Stimulated activated CD8-positive, alpha-beta memory T cell treated with anti-CD3 and anti-CD28 coated beads, Interleukin-7, amount 100 ng/mL, for 1 hour (primary cell): ENCODE measurements at places on chromosomes 2 and 18.

DNA sequence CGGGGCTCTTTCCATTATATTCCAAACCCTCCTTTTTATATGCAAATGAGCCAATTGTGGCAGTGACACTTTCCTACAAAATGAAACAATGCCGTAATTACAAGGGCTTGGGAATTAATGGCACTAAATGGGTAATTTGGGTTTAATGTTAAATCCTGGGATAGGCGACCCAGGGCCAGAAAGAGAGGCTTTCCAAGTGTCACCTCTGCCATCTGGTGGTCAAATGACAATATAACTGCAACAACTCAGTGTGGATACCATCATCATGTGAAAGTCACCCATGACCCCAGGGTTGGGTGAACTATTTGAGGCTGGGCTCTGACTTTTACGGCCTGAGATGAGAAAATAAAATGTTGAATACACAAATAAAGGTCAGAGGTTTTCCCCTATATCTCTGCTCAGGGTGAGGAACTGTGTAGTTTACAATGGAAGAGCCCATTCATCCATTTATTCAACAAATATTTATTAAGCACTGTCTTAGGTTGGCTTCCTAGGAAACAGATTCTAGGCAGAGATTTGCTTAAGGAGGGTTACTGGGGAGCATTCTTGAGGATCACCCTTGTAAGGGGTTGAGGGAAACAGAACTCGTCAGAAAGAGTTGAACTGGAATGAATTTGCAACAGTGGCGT lies 13.6 kb upstream of the THADA start:
- DNase-seq, result no peak

GRCh38 chr2:241083091-241083415 lies 19.0 kb downstream of the MTERF4 start:
- no peak for DNase-seq

- DNase-seq, result no peak
Observed at GRCh38 chr2:51695531-51695930, 663.6 kb upstream of the NRXN1 start.

DNA sequence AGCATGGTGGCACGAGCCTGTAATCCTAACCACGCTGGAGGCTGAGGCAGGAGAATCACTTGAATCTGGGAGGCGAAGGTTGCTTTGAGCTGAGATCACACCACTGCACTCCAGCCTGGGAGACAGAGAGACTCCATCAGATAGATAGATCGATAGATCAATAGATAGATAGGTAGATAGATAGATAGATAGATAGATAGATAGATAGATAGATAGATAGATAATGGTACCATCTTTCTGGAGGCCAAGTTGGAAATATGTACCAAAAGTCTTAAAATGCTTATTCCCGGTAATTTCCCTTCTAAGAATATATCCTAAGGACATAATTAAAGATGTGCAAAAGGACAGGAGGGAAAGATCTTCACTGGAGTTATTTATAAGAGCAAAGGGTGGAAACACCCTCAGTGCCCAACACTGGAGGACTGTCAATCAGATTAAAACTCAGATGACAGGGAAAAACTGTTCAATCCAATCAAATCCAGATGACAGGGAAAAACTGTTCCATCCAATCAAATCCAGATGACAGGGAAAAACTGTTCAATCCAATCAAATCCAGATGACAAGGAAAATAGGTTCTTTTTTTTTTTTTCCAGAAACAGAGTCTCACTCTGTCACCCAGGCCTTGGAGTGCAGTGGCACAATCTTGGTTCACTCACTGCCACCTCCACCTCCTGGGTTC lies 49.0 kb upstream of the UBE2F start:
- DNase-seq, result no peak

DNA sequence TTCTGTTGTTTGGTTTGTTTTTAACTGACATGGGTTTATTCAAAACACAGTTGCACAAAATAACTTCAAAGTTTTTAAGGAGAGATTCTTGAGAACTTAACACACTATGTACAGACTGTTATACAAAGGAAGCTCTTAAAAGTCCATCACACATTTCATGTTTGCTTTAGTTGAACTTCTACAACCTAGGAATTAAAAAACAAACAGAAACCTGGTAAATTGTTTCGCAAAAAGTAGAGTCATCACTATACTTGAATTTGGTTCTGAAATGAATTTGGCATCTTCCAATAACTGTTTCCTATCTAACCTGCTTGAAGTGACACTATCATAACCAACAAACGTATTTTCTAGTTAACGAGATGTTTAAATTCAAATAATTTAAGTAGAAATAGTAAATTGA lies 21.8 kb downstream of the TRIP12 start:
- no peak for DNase-seq
